Stimulated activated naive CD4-positive, alpha-beta T cell (primary cell): ENCODE measurements at places on chromosomes 11 and 22.

- DNase-seq = no peak
Observed at GRCh38 chr11:106785913-106786650, 232.2 kb downstream of the GUCY1A2 start.

GRCh38 chr22:22663861-22664800 is 19.7 kb downstream of the GGTLC2 start:
- DNase-seq = no peak

GRCh38 chr22:28424427-28425080 is 255.1 kb downstream of the TTC28 start:
- DNase-seq = no peak

- no peak for DNase-seq
Observed at GRCh38 chr11:30431127-30431814, 108.4 kb downstream of the ARL14EP start.

DNA sequence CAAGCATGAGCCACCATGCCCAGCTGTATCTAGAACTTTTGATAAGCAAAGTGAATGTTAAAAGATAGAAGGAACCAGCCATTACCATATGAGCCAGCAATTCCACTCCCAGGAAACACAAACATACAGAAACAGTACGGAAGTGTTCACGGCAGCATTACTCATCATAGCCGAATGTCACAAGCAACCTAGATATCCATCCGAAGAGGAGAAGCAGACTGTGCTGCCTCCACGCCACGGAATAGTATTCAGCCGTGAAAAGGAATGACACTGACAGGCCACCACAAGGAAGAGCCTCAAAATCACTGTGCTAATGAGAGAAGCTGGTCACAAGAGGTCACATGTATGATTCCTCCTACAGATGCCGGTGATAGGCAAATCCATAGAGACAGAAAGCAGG is 17.6 kb upstream of the MGAT3 start:
- no peak for DNase-seq

- DNase-seq = no peak
Observed at GRCh38 chr11:71245601-71246391, 6.6 kb downstream of the SHANK2 start.

GRCh38 chr11:75365711-75366181 is 14.3 kb upstream of the ARRB1 start:
- no peak for DNase-seq

DNA sequence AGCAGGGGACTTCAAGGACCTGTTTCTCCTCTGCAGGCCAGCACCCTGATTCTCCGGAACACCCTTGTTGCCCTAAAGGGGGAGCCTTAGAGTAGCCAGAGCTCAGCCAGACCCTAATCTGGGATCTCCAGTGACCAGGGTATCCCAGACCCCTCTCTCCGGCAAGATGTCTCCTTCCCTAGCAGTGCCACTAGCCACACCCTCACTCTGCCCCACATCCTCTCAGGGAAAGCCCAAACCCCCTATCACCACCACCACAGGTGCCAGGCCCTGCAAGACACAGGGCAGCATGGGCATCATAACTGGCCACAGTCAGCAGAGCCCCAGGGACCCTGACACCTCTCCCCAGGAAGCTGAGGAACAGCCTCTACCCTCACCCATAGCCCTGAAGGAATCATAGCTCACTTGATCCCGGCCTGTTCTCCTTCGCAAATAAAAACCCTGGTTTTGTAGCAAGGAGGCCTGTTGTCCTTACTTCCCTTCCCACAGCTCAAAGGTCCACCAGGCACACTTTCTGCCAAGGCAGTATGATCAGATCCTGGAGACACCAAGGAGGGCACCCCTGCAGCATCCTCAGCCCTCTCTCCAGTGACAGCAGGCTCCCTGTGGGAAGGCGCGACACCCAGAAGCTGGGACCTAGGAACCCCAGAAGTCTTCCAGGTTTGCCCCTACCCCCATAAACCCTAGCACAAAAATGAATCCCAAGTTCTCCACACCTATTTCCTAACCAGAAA is 4.6 kb downstream of the CFL1 start:
- DNase-seq = no peak
